Bone marrow (tissue), 2 donors: ENCODE measurements at places on chromosomes 6 and 20.

- DNase-seq: no peak
These were observed 63.6 kb downstream of the CBFA2T2 start for GRCh38 chr20:33553516-33553915.

- peak; percentile 74 for DNase-seq
These were observed 6.1 kb upstream of the PKIG start for GRCh38 chr20:44576297-44576696.

- DNase-seq: no peak
These were observed 10.7 kb upstream of the ADRM1 start for GRCh38 chr20:62292108-62292507.

- no peak for DNase-seq
These were observed 49.4 kb downstream of the PYGB start for GRCh38 chr20:25297141-25297905.

DNA sequence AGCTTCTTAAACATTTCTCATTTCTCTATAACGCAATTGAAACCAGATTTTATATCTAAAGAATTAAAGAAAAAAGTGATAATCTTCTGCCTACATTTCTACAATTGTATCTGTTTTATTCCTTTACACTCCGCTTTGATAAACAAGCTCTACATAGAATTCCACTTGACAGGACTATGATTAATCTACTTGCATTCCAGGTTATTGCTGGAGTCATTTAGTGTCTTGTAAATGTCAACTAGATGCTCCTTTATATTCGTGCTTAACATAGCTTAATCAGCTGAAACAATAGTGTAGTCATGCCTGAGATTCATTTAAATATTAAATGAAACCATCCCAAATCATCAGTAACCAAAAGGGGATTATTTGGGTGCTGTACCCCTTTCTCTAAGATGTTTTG is 284.0 kb downstream of the TRDN start:
- no peak for DNase-seq
